ENCODE measurements at places on chromosomes 1 and 21.

DNA sequence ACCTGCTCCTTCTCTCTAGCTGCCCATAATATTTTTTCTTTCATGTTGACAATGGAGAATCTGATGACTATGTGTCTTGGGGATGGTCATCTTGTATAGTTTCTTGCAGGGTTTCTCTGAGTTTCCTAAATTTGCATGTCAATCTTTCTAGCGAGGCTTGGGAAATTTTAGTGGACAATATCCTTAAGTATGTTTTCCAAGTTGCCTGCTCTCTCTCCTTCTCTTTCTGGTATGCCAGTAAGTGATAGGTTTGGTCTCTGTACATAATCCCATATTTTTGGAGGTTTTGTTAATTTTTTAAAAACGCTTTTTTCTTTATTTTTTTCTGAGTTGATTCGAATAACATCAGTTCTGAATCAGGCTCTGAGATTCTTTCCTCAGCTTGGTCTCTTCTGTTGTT, 370.9 kb upstream of the LYPLAL1 start:
- DNase-seq = no peak

DNA sequence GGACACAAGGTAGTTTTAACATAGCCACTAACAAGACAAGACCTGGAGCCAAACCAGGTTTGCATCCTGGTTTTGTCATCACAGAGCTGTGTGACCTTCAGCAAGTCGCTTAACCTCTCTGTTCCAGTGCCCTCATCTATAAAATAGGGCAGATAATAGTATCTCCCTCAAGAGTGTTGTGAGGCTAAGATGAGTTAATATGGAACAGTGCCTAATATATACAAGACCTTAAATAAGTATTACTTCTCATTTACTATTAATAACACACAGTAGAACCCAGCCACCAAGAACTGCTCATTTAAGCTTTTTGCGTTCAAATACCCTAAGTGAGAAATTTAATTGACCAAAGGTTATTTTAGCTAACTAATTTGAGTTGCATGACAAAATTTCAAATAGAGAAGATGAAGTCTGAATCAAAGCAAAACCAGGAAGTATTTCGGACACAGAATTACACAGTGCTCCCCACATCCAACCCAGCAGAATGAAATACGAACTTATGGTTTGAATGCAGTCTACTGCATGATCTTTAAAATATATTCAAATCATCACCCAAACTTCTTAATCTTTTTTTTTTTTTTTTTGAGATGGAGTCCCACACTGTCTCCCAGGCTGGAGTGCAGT, 123.9 kb upstream of the KRTAP19-8 start:
- DNase-seq = no peak

DNA sequence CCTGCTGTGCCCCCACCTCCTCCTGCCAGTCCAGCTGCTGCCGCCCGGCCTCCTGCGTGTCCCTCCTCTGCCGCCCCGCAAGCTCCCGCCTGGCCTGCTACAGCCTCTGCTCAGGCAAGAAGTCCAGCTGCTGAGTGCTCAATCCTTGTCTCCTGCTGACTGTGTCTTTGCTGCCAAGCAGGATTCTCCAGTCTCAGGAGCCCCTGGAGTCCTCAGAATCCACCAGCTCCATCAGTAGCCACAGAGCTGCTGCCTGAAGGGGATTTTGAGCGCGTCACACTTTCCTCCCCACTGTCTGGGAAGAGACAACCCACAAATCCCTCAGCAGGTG, 973 bp downstream of the KRTAP10-11 start:
- no peak for DNase-seq

GRCh38 chr1:36658838-36659237, 176.1 kb upstream of the CSF3R start:
- no peak for DNase-seq

DNA sequence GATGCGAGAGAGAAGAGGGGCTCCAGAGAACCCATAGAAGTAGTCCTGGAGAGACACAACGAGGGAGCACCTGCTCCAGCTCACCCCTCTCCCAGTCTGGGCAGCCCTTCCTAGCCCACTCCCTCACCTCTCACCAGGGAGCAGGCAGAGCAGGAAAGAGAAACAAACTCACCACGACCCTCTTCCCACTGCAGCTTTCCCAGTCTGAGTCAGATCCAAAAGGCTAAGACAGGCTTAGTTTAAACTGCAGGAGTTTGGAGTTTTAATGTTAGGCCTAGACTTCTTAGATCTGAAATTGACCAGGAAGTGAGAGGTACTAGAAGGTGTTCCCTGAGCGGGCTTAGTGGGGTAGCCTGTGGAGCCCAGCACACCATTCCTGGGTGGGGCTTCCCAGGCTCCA, 29.6 kb downstream of the SLC1A7 start:
- DNase-seq = peak; percentile 18

GRCh38 chr1:176512966-176513365, 50.0 kb downstream of the PAPPA2 start:
- DNase-seq = no peak

- DNase-seq = no peak
These were observed 344.7 kb upstream of the USP24 start for GRCh38 chr1:55559842-55560241.

GRCh38 chr1:215794156-215794555, 227.1 kb downstream of the KCTD3 start:
- no peak for DNase-seq

GRCh38 chr1:101131239-101131843, 105.5 kb upstream of the S1PR1 start:
- peak; percentile 14 for DNase-seq

DNA sequence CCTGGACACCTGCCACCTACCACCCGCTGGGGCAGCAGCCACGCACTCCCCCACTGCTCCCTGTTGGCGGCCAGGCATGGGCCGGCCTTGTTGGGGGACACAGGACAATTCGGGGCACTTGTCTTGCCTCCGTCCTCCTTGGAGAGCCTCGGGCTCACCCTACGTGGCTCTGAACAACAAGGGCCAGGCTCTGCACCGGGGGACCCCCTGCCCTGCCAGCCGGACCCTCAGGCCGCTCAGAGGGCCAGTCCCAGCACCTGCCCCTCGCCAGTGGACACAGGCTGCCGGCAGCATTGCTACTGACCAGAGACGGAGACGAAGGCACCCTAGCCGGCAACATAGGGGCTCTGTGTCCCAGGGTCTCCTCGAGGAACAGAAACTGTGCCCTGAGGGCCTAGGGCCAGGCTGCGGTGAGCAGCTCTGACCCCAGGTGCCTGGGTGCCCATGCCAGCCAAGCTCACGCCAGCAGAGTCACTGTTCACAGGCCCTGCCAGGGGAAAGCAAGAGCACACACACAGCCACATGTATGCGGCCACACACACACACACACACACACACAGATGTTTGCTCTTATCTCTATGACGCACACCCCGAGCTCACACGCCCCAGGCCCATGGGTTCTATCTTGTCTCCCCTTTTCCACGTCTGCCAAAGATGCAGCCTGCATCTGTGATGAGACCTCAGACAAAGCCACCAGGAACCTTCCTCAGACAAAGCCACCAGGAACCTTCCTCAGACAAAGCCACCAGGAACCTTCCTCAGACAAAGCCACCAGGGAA, 45.9 kb downstream of the MORN1 start:
- DNase-seq = no peak

GRCh38 chr1:207998691-207999090, 87.8 kb upstream of the CD34 start:
- no peak for DNase-seq

DNA sequence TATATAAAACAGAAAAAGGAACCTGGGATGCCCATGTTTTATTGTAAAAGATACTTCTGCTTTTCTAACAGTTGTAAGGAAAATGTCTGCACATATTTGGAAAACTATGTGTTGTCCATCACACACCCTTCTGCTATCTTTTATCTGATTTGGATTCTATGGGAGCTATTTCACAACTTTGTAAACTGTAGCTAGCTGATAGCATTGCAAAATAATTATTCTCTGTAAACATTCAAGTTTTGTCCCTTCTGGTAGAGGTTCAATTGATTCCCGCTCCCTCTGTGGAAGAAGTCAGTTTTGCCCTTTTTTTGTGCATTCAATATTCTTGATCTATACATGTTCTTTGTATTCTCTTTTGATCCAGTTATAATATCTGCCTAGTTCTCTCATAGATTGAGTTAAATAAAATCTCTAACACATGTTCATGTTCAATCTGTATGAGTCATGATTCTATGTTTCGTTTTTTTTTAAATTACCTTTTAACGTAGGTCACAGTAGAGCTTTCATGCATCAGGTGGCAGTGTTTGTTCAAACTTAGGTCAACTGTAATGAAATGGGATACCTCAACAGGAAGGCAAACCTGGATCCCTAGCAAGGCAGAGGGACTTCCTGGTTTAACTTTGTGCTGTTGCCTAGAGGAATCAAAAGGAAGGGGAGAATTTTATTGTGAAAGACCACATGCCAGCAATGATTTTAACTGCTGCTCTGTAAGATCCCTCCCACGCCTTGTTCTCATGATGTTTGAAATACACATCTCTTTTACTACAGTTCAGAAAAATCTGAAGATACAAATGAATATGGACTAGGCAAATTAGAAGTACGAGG, 26.0 kb upstream of the BCL9 start:
- DNase-seq = peak; percentile 91

- no peak for DNase-seq
These were observed 81.3 kb downstream of the NEK7 start for GRCh38 chr1:198238121-198238520.

DNA sequence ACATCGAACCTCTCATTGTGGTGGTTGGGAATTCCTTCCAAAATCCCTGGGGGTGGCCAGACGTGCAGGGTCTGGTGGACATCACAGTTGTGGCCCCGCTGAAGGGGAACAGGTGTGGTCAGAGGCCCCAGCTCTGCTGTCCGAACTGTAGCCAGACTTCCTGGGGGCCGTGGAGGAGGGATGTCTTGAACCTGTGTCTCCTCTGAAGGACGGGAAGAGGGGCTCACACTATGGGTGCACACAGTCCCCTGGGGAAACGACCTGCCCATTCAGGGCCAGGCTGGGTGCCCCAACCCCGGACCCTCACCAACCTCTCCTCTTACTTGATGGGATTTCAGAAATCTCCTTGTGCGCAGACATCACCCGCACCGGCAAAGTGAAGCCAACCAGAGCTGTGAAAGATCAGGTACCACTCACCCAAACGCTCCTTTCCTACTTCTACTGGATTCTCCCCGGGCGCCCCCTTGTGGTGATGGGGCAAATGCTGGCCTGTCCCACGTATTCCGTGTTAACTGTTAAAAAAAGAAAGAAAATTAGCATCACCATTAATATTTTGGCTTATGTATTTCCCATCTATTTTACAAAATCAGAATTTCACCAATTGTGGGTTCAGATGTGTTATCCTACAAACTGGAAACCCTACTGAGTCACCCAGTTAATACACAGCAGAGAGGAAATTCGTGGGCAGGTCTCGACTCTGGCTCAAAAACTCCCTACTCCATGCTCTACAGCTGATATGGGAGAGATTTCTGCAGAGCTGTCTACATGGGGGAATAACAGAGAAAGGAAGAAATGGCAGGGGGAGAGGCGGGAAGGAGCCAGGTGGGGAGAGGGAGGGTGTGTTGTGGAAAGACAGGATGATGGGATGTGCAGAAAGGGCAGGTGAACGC, 28.1 kb downstream of the PADI4 start:
- DNase-seq = peak; percentile 71

- no peak for DNase-seq
These were observed 26.9 kb downstream of the ATP8B2 start for GRCh38 chr1:154352245-154352580.

DNA sequence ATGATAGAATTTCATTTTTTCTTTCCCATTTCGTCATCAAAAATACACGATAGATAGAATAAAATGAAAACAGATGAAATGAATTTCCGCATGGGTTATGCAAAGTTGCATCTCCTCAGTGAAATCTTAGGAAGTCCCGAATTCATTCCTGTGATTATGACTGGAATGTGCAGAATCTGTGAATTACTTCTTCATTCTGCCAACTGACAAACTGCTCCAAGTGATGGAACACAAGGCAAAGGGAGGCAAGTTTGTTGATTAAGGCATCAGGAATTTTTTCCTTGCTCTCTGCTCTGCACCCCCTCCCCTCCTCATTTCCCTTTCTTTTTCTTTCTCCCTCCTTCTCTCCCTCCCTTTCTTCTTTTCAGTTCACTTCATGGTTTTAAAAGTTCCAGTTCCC, 37.0 kb upstream of the ADGRL4 start:
- no peak for DNase-seq

GRCh38 chr1:167698313-167698712, 23.5 kb upstream of the MPZL1 start:
- no peak for DNase-seq

GRCh38 chr1:228984646-228985631, 249.7 kb downstream of the RHOU start:
- no peak for DNase-seq

DNA sequence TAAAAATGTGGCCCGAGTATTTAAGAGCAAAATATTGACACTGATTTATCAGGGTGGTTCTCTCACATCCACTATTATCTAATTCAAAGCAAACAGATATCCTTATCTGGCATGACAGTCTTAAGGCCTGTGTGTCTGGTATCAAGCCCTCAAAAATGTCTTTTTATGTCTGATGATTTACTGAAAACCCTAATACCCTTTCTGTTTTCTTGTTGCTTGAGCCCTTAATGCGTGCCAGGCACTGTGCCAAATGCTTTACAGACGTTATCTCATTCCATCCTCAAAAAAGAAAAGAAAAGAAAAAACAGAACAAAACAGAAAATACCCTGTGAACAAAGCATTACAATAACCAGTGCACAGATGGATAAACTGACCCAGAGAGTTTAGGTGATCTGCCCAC, 5.7 kb downstream of the DUSP23 start:
- DNase-seq = no peak

DNA sequence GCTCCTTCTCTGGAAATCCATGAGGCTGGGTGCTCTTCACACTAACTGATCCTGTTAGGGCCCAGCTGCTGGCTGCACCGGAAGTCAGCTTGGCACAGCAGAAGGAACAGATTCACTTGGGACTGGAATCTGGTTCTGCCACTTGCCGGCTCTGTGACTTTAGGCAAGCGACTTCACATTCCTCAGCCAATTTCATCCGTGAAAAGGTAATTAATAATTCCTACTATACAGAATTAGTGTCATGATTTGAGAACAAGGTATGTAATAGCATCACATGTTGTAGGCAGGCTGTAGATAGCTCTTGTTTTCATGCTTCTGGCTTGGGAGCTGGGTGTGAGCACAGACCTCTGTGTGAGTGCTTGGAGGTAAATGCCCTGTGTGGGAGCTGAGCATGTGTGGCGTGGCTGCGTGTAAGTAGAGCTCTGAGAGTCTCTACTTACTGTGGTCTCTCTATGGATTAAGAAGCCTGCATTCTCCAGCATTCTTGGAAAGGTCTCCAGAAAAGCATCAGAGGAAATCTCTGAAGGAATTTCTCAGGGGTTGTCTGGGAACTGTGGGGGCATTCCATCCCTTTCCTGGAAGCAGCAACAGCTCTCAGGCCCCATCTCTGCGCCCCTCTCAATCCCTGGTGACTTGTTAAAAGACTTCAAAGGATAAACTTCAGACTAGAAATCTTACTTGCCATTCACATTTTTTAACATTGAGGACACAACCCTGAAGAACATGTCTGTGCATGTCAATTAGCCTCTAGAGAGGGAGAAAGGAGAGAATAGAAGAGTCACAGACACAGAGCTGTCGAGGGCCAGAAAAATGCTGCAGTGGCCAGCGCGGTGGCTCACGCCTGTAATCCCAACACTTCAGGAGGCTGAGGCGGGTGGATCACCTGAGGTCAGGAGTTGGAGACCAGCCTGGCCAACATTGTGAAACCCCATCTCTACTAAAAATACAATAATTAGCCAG, 47.7 kb upstream of the PPM1J start:
- peak; percentile 67 for DNase-seq
